Adrenal gland (tissue), 19 donors: ENCODE measurements at places on chromosomes 1 and 21. TPM values are rescaled to one million over a fixed set of nuclear protein-coding genes. Genes with fewer than 3 reads are reported as not detected.

Gene MGST3
- 336 TPM for total RNA-seq

Gene KLHDC7A
- total RNA-seq: not detected

Gene SRGAP2B
- 44.0 TPM for total RNA-seq

GRCh38 chr1:228286505-228287417 is 78.9 kb downstream of the OBSCN start:
- H3K36me3 ChIP-seq: no peaks in the 10 kb centered on the region
- H3K4me1 ChIP-seq: no peaks in the 10 kb centered on the region
- H3K27me3 ChIP-seq: no peaks in the 10 kb centered on the region
- no peak overlapping the region for H3K27ac ChIP-seq
- no peak for DNase-seq
- H3K4me3 ChIP-seq: no peak overlapping the region
